Erythroblast (primary cell): ENCODE measurements at places on chromosomes 1 and 21.
A peak's percentile ranks its signal among the peaks of the same experiment; 100 is the strongest.

GRCh38 chr1:99580451-99580850 is 65.5 kb upstream of the PALMD start:
- DNase-seq, result no peak

DNA sequence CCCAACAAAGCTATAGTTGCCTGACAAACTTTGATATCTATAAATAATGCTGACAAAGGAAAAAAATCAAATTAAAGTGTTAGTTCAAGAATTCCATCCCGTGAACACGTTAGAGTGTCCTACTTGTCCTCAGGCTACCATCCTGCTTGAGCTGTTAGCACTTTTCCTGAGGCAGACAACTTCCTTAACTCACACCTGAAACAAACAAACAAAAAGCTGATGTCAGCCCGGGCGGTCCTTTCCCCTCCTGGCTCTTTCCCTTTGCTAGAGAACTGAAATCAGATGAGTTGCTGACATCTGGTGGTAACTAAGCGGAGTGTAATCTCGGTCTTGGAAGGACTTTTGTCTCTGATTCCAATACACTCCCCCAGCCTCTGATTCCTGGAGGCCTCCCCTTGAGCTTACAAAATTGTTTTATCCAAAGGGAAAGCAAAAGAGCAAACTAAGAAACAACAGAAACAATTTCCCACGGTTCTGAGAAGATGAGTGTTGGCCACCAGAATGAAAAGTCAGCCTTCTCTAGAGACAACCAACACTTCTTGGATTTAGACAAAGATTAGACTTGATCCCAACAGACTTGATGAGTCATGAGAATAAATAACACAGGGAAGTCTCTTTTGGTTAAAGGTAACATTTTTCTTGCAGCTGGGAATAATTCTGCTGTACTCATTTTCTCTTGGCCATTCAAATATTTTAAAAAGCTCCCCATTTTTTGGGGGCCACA is 135.4 kb downstream of the PROX1 start:
- DNase-seq, result peak; percentile 7

DNA sequence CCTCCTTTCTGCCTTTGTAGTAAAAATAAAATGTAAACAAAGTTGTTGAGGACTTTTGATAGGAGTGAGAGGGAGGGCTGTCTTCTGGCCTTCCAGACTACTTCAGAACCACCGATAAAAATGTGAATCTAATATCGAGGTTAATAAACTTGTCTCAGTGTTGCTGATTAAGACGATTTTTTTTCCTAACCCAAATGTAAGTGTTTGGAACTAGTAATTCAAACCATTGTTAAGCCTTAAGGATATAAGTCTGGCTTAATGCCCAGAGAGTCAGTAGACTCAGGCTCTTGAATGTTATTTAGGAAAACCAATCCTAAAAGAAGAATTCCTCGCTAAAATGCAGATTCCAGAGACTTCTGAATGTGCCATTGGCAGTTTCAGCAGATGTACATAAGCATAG is 356.9 kb downstream of the SIPA1L2 start:
- no peak for DNase-seq

GRCh38 chr1:2130156-2130555 is 64.4 kb downstream of the FAAP20 start:
- no peak for DNase-seq

DNA sequence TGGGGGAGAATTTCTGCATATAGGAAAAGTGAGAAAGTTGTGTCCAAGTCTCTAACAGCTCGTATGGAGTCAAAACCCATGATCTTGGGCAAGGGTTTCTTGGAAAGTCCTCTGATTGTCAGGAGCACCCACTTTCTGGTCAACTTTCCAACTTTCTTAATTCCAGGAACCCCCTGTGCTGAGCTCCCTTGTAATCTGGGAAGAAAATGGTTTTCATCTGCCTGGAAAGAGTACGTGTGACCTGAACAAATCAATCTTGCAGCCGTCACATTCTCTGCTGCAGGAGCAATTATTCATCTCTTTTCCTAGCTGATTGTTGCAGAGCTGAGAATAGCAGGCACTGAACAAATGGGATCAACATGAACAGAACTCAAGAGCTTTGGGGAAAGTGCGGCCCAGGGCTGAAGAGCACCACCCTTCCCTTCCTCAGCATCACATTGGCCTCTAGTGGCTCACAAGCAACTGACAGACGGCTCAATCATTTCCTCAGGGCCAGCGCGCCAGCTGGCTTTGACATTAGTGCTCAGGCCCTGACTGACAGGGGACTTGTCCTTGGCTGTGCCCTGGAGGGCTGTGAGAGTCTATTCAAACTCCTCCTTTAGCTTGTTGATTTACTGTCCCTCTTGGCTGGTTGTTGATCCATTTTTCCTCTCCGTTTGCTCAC is 295.2 kb downstream of the HLX start:
- no peak for DNase-seq

DNA sequence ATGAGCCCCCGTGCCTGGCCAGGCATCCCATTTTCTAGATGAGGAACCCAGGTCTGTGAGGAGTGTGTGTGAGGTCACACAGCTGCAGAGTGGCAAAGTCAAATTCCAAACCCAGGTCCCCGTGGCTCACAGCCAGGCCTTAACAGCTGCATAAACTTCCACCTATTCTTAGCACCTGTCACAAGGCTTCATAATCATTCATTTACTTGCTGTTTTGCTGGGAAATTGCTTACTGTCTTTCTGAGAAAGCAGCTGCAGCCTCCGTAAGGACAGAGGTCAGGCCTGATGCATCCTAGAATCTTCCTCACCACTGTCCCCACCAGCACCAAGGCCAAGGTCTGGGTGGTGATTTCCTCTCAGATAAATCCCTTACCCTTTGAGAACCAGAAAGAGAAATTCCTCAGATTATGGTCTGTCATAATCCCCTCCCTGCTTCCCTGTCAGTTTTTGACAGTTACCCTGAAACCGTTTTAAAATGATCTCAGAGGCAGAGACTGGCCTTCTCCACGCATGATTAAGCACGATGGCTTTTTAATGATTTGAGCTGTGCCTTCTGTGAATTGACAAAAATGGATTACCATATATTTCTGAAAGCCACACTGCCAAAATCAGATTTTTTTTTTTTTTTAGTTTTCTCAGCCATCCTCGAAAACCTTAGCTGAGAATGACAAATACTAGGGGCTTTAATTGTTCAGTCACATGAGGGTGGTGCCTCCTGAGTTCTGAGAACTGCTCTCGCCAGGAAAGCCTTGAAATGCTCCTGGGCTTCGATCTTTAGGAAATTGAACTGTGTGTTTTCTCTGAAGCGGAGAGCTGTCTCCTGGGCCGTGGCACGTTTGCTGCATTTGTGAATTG is 70.0 kb upstream of the SELENON start:
- no peak for DNase-seq

- DNase-seq, result no peak
Observed at GRCh38 chr1:175217721-175218531, 25.4 kb upstream of the KIAA0040 start.

DNA sequence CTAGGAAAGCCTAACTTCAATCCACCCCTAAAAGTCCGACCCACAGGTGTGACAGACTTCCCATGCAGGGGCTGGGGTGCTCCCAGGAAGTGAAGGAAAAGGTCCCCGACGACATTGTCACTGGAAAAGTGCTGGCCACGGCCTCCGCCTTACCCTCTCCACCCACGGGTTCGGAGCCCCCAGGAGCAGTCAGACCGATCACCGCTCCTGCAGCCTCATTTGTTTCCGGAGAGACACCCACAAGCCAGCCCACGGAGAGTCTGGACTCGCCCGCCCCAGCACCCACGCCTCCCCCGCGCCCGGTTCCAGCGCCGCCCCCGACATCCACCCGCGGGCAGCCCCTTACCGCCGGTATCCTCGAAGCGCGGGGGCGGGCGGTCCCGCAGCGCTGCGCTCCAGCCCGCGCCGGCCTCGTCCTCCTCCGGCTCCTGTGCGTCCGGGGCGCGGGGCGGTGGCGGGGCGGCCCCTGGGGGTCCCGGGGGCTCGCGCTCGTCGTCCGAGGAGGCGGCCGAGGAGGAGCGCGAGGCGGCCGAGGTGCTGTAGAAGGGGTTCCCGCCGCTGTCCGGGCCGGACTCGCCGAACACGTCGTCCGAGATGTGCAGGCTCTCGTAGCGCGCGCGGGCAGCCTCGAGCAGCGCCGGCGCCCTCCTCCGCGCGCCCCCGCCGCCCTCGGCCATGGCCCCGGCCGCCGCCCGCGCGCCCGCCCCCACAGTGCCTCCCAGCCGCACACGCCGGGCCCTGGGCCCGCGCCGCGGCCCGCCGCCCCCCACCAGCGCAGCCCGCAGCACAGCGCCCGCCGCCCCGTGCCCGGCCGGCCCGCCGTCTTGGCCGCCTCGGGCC is 660 bp downstream of the PGBD5 start:
- peak; percentile 23 for DNase-seq

DNA sequence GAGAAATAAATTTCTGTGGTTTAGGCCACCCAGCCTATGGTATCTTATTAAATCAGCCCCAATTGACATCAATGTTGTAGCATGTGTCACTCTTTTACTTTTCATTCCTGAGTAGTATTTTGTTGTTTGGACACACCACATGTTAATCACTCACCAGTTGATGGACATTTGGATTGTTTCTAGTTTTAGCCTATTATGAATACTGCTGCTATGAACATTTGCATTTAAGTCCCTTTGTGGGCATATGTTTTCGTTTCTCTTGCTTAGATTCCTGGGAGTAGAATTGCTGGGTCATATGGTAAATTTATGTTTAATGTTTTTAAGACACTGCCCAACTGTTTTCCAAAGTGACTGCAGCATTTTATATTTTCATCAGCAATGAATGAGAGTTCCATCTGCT is 50.2 kb upstream of the NUF2 start:
- no peak for DNase-seq

- DNase-seq, result peak; percentile 79
Observed at GRCh38 chr1:85576642-85577418, 3.7 kb upstream of the CCN1 start.

- no peak for DNase-seq
Observed at GRCh38 chr1:65509912-65510680, 89.6 kb downstream of the LEPR start.

GRCh38 chr21:41817228-41817627 is 50.4 kb upstream of the RIPK4 start:
- peak; percentile 37 for DNase-seq

- DNase-seq, result no peak
Observed at GRCh38 chr21:35326677-35327076, 277.6 kb upstream of the RUNX1 start.

DNA sequence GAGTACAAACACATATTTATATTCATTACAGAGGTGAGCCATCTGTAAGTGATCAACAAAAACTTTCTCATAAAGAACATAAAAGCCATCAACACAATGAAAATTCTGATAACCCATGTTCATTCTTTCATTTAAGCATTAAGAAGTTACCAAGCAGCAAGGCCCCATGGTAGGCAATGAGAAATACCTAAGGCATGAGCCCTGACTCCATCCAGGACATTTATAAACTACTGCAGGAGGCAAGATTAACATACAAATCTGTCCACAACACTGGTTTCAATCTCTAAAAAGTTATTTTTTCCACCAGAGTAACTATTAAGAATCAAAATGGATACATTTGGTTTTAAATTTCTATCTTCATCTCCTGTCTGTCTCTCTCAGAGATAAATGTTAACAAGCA is 76.1 kb downstream of the SIPA1L2 start:
- no peak for DNase-seq

- DNase-seq, result no peak
Observed at GRCh38 chr1:177981200-177981599, 11.3 kb upstream of the SEC16B start.

DNA sequence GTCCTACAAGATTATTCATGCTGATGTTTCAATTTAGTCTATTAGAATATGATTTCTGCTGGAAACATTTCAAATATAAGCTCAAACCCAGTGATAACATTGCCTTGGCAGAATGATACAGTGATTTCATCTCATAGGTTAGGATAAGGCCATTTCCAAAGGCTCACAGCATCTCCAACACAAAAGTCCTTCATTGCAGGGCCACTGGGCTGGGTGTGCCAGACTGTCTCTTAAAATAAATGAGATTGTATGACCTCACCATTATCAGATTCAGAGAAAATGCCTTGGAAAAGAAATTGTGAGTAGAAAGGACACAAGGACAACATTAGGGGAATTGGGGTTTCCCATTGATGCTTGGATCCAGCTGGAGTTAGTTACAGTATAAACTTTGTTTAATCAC is 30.4 kb downstream of the NGF start:
- no peak for DNase-seq

GRCh38 chr1:20114021-20114648 is 5.2 kb downstream of the PLA2G2D start:
- no peak for DNase-seq

- DNase-seq, result no peak
Observed at GRCh38 chr1:239870194-239870593, 221.5 kb upstream of the FMN2 start.

DNA sequence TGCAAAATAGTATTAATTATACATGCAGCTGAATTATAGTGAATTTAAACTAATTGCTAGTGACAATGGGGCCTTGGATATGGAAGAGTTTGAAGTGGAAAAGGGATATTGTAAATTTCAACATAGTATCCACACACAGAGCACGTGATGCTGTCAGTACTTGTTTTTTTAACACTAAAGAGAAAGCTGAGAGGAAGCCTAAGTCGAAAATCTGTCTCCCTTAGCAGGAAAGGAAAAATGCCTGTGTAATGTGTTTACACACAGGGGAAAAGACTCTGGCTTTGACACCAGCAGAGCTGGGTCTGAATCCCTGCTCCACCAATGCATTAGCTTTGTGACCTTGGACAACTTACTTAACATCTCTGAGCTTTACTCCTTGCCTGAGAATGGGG is 42.6 kb downstream of the PCSK9 start:
- DNase-seq, result no peak

DNA sequence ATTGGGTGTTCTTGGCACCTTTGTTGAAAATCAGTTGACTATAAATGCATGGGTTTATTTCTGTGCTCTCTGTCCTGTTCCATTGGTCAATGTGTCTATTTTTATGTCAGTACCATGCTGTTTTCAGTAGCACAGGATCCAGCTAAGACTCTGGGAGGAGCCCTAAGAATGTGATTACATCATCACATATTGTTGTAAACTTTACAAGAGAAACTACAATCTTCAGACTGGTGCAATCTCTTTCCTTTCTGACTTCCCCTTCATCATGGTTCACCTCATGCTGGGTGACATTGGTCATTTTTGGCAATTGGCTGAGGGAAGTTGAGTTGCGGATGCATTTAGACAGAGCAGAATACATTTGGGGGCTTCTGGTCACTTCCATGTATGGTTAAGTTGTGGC is 88.4 kb downstream of the C21orf91 start:
- no peak for DNase-seq

GRCh38 chr1:209249280-209249670 is 334.2 kb upstream of the CAMK1G start:
- DNase-seq, result no peak

GRCh38 chr1:118154220-118154619 is 30.8 kb downstream of the SPAG17 start:
- peak; percentile 8 for DNase-seq

DNA sequence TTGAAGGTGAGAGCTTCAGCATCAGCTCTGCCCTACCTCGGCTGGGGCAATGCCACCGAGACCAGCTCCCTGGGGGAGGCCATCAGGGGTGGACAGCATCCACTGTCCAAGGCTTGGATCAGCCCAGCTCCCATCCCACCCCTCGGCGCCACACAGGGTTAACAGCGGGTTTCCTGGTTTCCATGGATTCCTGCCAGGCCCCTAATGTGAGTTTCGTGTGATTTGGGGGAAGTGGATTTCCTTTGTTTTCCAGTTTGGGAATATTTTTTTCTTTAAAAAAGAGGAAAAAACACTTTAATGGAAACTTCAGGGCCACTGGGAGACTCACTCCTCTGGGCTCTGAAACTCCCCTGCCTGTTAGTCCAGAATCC is 34.3 kb downstream of the CASZ1 start:
- no peak for DNase-seq

GRCh38 chr1:21495225-21495820 is 13.9 kb upstream of the ALPL start:
- DNase-seq, result no peak
